Naive thymus-derived CD8-positive, alpha-beta T cell (primary cell): ENCODE measurements at places on chromosomes 12 and 14. TPM values are rescaled to one million over a fixed set of nuclear protein-coding genes. Genes with fewer than 3 reads are reported as not detected.

GRCh38 chr12:18158774-18159557 is 69.0 kb upstream of the RERGL start:
- no peaks in the 10 kb centered on the region for H3K4me1 ChIP-seq
- H3K36me3 ChIP-seq: no peaks in the 10 kb centered on the region
- DNase-seq: peak; percentile 23
- no peak overlapping the region for H3K27ac ChIP-seq
- no peak overlapping the region for H3K4me3 ChIP-seq

DNA sequence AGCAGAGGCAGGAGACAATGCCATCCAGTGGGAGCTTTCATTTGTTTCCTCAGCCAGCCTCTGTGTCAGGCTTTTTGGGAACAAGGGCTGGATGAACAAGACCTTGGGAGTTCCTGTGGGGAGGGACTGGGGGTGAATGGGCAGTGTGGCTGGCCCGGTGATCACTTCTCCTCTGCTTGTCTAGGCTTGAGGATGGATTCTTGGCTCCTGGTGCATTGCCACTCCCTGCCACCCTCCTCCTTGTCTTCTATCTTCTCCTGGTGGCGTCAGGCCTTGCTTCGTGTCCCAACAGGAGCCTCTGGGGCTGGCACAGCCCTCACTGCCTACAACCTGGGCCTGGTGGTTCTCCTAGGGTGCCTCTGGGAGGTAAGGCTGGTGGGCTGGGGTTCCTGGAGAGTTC is 25.0 kb upstream of the KCNA5 start:
- H3K27ac ChIP-seq: no peak overlapping the region
- no peak overlapping the region for H3K4me3 ChIP-seq
- peaks cover 4% of the 10 kb centered on the region for H3K27me3 ChIP-seq
- no peak for DNase-seq
- H3K36me3 ChIP-seq: no peaks in the 10 kb centered on the region

- H3K4me3 ChIP-seq: no peak overlapping the region
- H3K27ac ChIP-seq: no peak overlapping the region
- no peaks in the 10 kb centered on the region for H3K27me3 ChIP-seq
- H3K4me1 ChIP-seq: peaks cover 15% of the 10 kb centered on the region
- DNase-seq: no peak
These were observed 59.1 kb upstream of the SLC6A13 start for GRCh38 chr12:321606-322326.

- H3K36me3 ChIP-seq: no peaks in the 10 kb centered on the region
- DNase-seq: no peak
- H3K4me3 ChIP-seq: no peak overlapping the region
- no peak overlapping the region for H3K27ac ChIP-seq
These were observed 135.7 kb upstream of the SYT10 start for GRCh38 chr12:33575346-33575745.

DNA sequence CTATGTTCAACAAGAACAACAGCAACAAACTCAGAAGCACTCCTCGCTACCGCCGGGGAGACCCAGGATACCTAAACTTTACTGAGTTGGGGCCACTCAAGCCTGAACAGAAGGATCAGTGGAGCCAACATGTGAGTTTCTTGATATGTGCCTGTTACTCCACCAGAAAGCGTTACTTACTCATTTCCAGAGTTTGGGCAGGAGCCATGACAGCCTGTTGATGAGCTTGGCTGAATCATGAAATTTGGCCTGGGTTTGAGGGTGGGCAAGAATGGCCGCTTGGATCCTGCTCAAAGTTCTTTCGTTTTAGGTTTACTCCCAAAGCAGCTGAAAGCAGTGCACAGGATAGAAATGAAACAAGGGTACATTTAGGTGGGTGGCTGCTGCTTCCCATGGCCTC is 12.0 kb upstream of the GALNT6 start:
- no peaks in the 10 kb centered on the region for H3K27me3 ChIP-seq
- H3K27ac ChIP-seq: no peak overlapping the region
- H3K4me1 ChIP-seq: peaks cover 11% of the 10 kb centered on the region
- no peak overlapping the region for H3K4me3 ChIP-seq
- no peak for DNase-seq

DNA sequence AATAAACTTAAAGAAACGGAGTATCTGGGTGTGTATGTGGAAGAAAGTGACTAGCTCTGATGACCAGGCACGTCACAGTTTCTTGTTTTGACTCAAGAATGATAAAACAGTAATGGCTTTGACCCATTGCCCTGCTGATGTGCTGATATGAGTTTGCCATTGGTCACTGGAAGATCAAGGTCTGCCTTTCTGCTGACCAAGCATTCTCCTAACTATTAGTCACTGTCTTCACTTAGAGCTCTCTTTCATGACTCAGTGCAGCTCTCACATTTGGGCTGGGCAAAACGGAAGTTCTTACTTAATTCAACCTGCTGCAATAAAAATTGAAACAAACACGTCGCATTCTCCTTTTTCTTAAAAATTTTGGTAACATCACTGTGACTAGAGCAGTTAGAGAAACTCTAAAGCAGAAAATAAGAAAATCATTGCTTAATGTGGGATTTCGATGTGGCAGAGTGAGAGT is 366.7 kb downstream of the BTG1 start:
- peaks cover 3% of the 10 kb centered on the region for H3K36me3 ChIP-seq
- H3K27me3 ChIP-seq: no peaks in the 10 kb centered on the region
- H3K27ac ChIP-seq: peak overlapping the region; percentile 94
- H3K4me1 ChIP-seq: peaks cover 37% of the 10 kb centered on the region
- H3K4me3 ChIP-seq: peak overlapping the region; percentile 76
- peak; percentile 33 for DNase-seq

- DNase-seq: no peak
- no peaks in the 10 kb centered on the region for H3K4me1 ChIP-seq
- peaks cover 3% of the 10 kb centered on the region for H3K36me3 ChIP-seq
- H3K27me3 ChIP-seq: no peaks in the 10 kb centered on the region
- H3K4me3 ChIP-seq: no peak overlapping the region
These were observed 477.5 kb upstream of the CCDC196 start for GRCh38 chr14:66008631-66009030.

GRCh38 chr12:115004470-115005146 is 320.6 kb upstream of the TBX3 start:
- no peaks in the 10 kb centered on the region for H3K36me3 ChIP-seq
- peaks cover 3% of the 10 kb centered on the region for H3K27me3 ChIP-seq
- DNase-seq: no peak
- no peaks in the 10 kb centered on the region for H3K4me1 ChIP-seq
- no peak overlapping the region for H3K27ac ChIP-seq
- no peak overlapping the region for H3K4me3 ChIP-seq

DNA sequence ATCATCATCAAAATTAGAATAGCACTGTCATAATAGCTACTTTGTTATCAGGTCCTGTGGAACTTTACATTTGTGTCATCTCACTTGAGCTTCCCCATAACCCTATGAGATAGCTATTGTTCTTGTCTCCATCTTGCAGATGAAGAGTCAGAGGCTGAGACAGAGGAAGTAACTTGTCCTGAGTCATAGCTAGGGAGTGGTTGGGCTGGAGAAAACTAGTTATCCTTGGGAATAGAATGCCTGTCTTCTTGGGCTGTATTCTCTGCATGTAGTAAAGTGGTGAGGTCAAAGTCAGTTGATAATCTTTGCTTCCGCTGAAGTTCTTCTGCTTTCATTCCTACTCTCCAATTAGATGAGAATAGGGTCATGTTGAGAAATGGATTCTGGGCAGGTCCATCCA is 117.0 kb downstream of the SMOC1 start:
- no peak overlapping the region for H3K4me3 ChIP-seq
- peaks cover 2% of the 10 kb centered on the region for H3K36me3 ChIP-seq
- no peak overlapping the region for H3K27ac ChIP-seq
- H3K27me3 ChIP-seq: peaks cover 32% of the 10 kb centered on the region
- DNase-seq: no peak

DNA sequence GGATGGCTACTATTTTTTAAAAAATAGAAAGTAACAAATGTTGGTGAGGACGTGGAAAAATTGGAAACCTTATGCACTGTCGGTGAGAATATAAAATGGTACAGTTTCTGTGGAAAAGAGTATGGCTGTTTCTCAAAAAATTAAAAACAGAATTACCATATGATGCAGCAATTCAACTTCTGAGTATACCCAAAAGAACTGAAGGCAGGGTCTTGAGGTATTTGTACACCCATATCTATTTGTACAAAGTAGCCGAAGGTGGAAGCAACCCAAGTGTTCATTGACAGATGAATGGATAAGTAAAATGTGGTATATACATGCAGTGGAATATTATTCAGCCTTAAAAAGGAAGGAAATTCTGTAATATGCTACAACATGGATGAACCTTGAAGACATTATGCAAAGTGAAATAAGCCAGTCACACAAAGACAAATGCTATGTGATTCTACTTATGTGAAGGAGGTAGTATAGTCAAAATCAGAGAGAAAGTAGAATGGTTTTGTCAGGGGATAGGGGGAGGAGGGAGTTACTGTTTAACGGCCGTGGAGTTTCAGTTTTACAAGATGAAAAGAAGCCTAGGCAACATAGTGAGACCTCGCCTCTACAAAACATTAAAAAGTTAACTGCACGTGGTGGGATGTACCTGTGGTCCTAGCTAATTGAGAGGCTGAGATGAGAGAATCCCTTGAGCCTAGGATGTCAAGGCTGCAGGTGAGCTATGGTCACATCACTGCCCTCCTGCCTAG is 38.4 kb upstream of the CCT2 start:
- H3K27ac ChIP-seq: no peak overlapping the region
- peaks cover 11% of the 10 kb centered on the region for H3K36me3 ChIP-seq
- H3K4me1 ChIP-seq: peaks cover 1% of the 10 kb centered on the region
- H3K4me3 ChIP-seq: no peak overlapping the region
- no peak for DNase-seq
- no peaks in the 10 kb centered on the region for H3K27me3 ChIP-seq

GRCh38 chr14:74350928-74351323 is 2.7 kb downstream of the VRTN start:
- no peak for DNase-seq
- no peak overlapping the region for H3K27ac ChIP-seq
- H3K4me3 ChIP-seq: no peak overlapping the region
- no peaks in the 10 kb centered on the region for H3K36me3 ChIP-seq

CPM gene
- 0.47 TPM for total RNA-seq

SRP54 gene
- 55.0 TPM for total RNA-seq

ASCL1 gene
- not detected for total RNA-seq
